ENCODE measurements at places on chromosomes 5 and 9.
A peak's percentile ranks its signal among the peaks of the same experiment; 100 is the strongest.

DNA sequence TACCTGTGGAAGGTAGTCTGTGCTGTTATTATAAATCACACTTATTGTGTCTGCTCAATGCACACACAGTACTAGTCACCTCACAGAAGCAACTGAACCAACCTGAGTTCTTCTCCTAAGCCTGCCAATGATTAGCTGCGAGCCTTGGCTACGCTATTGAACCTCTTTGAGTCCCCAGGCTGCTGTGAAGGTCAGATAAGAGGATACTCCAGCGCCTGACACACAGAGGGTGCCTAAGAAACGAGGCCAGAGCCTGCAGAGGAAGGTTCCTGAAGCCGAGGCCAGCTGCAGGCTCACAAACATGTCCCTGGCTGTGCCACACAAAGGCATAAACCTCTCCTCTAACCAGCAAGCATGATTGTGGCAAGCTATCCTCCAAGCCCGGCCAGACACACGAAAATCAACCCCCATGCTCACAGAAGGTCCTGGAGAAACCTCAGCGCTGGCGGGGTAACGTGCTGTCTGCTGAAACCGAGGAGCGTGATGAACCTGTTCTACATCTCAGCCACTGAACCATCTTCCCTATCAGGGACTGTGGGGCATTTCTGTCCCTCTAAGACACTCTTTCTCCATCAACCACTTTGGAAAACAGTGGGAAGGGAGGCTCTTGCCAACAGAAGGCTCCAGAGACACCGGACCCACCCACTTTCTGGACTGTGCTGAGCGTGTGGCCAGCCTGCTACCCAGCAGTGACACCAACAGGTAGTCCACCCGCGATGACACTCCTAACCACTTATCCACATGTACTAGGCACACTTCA, 53.2 kb upstream of the SLC25A51 start:
- DNase-seq, result no peak

GRCh38 chr5:36842087-36842486, 34.5 kb upstream of the NIPBL start:
- no peak for DNase-seq

GRCh38 chr5:88878976-88879375, 4.0 kb downstream of the MEF2C start:
- peak; percentile 38 for DNase-seq

- peak; percentile 22 for DNase-seq
Measured at GRCh38 chr9:105360344-105360743, 87.5 kb upstream of the FSD1L start.

GRCh38 chr9:38178237-38178636, 109.2 kb upstream of the SHB start:
- peak; percentile 19 for DNase-seq

DNA sequence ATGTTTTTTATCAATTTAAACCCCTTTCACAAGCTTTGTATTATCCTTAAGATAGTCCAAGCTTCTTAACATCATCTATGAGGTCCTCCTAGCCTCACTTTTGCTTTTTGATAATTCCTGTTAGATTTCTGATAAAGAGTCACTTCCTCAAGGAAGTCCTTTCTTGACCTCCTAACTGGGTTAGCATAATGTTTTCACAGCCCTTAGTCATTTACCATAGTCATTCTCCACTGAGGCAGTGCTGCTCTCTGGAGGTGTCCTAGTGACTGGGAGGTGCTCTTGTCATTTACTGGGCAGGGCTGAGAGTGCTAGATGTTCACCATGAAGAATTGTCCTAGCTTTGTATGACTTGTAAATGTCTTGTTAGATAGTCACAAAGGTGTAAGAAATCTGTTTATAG, 26.4 kb downstream of the TNPO1 start:
- peak; percentile 63 for DNase-seq

DNA sequence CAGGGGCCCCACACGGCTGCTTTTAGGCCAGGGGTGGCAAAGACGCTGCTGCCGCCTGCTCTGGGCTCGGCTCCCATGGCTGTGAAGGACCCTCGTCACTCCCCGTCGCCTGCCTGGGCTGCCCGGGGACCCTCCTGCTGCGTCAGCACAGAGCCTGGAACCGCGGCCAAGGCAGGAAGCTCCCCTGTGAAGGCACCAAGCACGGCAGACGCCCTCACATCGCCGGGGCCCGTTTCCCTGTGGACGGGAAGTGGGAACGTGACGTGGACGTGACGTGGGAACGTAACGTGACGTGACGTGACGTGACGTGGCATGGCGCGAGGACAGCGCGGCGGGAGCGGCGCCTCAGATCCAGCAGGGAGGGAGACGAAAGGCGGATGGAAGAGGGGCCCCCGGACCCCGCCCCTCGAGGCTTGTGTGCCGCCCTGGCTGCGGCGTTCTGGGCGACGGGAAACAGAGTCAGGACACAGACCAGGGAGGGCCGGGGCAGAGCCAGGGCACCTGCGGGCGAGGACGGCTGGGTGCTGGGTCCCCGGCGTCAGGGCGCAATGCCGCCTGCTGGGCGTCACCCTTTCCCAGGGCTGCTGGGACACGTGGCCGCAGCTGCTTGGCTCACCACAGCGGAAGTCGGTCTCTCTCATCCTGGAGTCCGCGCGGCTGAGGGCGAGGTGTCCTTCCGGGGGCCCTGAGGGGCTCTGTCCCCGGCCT, 53.1 kb downstream of the MRPL36 start:
- DNase-seq, result no peak

DNA sequence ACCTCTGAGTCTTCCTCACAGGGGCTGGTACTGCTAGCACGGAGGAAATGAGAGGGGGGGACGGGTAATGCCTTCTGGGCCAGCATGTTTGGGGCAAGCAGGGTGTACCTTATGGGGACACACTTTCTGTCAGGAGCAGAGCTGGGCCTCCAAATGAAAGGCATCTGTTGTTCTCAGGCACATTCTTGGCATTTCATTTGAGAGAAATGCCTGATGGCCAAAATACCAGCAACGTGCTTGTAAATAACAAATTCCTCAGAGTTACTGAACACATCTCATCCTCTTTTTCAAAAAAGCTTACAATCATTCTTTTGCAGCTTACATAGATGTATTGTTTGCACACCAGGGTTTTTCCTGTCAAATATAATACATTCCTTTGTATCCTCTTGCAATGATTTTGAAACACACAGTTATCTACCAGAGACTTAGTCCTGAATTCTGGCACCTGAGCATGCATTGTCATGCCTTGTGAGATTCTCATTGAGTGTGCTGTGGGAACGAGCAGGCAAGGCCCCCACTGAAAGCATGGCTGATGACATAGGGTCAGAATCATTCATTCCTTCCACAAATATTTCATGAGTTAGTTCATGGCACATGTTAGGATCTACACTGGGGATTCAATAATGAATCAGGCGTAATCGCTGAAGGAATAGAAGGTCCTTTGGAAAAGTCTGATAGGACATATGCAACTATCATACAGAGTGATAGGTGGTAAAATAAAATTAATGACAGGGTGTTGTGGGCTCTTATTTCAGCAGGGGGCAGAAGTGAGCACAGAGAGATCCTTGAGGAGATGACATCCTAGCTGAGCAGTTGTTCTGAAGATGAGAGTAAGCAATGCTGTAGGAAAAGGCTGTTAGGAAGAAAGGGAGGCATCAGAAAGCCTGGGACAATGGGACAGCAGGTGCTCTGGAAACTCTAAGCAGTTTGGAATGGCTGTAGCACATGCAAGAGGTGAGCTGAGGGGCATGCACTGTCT, 260.9 kb upstream of the TUT7 start:
- DNase-seq, result peak; percentile 24

DNA sequence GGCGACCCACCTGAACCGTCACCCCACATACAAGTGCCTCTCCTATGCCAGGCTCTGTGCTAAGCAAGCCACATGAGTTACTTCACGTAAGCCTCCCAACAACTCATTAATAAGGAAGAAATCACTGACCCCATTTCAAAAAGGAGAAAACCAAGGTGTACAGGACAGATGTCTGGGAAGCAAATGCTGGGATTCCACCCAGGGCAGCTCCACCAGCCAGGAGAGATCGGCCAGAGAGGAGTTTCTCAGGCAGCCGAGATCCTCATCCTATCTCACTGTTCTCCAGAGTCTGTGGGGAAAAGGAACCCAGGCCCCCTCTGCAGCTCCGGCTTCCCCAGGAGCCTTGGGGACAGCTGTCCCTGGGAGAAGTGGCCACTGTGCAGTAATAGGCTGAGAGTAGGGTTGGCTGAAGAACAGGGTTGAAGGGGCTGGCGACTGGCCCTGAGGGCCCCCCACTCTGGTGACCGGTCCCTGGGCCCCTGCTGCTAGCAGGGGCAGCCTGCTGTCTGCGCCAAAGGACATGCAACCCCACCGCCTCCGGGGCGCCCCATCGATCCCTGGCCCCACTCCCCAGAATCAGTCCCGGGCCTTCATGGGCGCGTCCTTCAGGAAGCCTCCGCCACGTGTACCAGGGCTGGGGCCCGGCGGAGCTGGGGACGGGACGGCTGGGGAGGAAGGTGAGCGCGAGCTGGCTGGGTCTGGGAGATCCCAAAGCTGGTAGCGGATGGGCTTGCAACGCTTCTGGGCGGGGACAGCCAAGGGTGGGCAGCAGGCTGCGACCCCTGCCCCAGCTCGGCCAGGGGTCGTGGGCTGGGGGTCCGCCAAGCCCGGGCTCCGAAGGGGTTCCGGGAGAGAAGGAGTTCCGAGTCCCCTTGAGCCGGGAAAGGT, 44.1 kb upstream of the STXBP1 start:
- no peak for DNase-seq

DNA sequence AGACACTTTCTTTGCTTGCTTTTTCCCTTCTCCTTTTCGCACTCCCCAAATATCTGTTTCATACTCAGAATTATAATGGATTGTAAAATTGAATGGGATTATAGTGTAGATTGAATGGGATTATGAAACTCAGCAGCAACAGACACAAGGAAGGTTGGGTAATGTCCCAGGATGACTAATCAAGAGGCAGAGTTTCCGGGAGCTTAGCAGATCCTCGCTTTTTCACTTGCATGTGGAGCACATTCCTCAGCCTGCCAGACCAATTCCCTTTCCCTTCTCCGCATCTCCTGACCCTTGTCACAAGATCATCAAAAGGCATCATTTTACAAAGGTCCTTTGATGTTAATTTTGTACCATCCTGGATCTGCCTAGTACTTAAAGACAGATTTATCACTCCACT, 55.1 kb upstream of the SLC1A1 start:
- peak; percentile 8 for DNase-seq

GRCh38 chr5:111735583-111736270, 21.3 kb downstream of the NREP start:
- DNase-seq, result no peak

DNA sequence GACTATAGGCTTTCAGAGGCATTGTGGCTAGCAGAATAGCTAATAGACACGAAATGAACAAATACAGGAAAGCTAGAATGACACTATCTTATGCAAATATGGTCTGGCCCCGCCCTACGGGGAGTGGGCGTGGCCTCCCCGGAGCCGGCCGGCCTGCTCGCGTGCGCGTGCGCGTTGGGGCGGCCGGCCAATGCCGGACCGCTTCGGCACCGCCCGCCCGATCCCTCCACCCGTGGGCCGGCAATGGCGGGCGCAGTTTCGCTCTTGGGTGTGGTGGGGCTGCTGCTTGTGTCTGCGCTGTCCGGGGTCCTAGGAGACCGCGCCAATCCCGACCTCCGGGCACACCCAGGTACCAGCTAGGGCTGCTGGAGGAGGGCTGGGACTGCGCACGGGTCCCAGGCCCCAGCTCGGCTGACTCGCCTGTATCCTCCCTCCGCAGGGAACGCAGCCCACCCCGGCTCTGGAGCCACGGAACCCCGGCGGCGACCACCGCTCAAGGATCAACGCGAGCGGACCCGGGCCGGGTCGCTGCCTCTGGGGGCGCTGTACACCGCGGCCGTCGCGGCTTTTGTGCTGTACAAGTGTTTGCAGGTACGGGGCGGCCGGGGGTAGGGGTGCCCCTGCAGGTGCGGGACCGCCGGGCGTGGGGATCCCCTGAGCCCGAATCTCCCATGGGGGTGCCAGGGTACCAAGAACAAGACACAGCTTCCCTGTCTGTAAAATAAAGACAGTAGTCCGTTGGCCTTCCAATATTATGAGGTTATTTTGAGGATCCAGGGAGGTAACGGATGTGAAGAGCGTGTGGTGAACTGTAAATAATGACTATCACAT, at the start of gene CCDC107:
TSS of gene CCDC107 (plus strand) at position 156 of the 831 bp plus-strand sequence. CDS start at position 244, 88 bp downstream.
- DNase-seq, result peak; percentile 92

- no peak for DNase-seq
Measured at GRCh38 chr9:99259231-99259918, 37.3 kb downstream of the SEC61B start.

DNA sequence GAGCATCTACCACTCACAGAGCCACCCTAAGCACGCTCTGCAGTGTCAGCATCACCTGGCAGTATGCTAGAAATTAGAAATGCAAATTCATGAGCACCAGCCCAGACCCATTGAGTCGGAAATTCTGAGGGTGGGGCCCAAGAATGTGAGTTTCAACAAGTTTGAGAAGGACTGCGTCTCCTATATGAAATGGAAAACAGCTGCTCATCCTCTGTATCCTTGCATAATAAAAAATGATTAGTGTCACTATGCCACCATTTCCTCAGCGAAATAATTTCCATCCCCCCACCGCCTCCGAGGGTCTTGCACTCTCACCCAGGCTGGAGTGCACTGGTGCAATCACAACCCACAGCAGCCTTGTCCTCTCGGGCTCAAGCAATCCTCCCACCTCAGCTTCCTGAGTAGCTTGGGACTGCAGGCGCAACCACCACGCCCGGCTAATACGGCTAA, 1.3 kb upstream of the IQGAP2 start:
- DNase-seq, result no peak

- peak; percentile 43 for DNase-seq
Measured at GRCh38 chr5:140855772-140856674, at the start of gene PCDHA10. TSS of gene PCDHA10 (plus strand) at chr5:140855897. CDS start at chr5:140856049, 152 bp downstream.

GRCh38 chr5:97501965-97502305, 318.9 kb upstream of the RIOK2 start:
- no peak for DNase-seq

- DNase-seq, result no peak
Measured at GRCh38 chr9:17962747-17963146, 383.9 kb downstream of the SH3GL2 start.

GRCh38 chr5:1917830-1918487, 35.2 kb upstream of the IRX4 start:
- DNase-seq, result peak; percentile 10

Measured in HT-29 (cell line).